CD4-positive, alpha-beta T cell treated with Interleukin-10 for 1 hour (primary cell): ENCODE measurements at places on chromosomes 1 and 21.

DNA sequence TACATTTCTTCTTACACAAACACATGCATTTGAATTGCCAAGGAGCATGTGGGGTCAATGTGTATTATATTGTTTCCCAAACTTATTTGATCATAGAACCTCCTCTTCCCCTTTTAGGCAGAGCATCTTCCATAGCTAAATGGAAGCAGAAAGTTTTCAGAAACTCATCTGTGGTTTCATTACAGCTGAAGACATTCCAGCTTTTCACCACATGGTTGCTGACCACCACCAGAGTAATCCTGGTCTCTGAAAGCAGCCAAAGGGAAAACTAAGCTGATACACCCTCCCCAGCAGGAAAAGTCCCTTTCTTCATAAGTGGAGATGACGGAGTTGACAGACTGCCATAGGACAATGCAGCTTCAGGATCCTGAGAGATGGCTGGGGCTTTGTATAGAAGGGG is 30.2 kb upstream of the OTUD3 start:
- DNase-seq: no peak

DNA sequence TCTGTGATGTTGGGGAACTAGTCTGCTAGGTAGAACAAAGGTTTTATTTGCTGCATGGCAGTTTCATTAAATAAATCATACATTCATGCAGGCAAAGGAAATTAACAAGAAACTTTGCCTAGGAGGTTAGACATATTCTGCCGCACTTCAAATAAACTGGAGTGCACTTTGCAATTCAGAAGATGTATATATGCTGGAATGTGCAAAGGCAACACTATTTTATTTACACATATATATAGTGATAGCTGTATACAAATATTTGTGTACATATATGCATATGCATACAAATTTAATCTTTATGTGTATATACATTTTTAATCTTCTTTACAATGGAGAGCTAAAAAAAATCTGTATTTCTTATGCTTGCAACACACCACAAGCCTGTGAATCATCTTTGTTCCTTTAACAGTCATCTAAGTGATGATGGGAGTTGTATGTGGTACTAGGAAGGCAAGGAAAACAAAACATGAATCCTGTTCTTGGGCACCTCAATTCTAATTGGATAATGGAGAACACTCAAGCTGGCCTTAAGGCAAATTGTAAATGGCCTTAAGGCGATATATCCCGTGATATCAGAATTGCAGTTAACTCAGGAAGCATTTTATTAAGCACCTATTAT is 605.8 kb upstream of the CAMK1G start:
- DNase-seq: no peak

GRCh38 chr1:53132176-53132575 is 10.3 kb downstream of the SLC1A7 start:
- no peak for DNase-seq

GRCh38 chr1:222898191-222898527 is 83.3 kb downstream of the DISP1 start:
- DNase-seq: no peak

DNA sequence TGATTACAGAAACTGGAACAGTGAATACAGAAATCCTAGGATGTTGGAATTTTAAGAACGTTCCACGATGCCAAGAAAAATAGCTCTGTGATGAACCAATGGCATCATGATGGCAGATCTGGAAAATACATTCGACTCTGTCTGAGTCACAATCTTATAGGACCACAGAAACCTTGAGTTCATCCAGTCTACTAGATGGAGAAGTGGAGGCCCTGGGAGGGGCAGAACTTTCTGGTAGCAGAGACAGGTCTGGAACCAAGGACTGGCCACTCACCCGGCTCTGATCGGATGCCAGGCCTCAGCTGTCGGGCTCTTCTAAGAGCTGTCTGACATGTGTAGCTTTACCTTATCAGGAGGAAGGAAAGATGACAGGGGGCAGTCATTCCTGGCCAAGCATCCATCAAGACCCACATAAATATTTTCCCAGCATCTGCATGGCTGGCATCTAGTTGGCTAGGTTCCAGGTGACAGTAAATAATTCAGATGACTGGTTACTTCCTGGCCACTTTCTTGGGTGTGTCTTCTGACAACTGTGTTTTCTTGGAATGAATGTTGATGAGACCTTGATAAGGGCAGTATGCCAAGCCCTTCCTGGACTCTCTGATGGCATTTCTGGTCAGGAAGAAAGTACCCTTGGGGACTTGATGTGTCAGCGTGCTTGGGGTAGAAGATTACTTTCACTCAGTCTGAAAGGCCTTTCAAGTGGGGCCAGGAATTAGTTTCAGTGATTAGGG is 72.6 kb upstream of the TRABD2B start:
- no peak for DNase-seq

GRCh38 chr1:201103666-201104065 is 8.6 kb downstream of the CACNA1S start:
- DNase-seq: no peak

DNA sequence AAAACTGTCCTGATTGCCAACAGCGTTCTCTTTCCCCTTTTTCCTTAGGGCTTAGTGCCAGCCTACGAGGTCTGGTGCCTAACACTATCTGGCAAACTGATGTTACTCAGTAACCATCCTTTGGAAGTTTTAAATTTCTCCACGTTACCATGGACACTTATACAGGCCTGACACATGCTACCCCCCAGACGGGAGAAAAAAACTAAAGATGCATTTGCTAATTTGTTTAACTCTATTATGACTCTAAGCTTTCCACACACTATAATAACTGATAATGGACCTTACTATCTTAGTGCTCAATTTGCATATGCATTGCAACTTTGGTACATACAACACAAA is 36.8 kb downstream of the CLCA1 start:
- no peak for DNase-seq

GRCh38 chr1:167856711-167857418 is 57.1 kb downstream of the ADCY10 start:
- DNase-seq: no peak
